ENCODE measurements at places on chromosomes 11 and 22. TPM values are rescaled to one million over a fixed set of nuclear protein-coding genes. Genes with fewer than 3 reads are reported as not detected.

The BLID gene
- not detected for total RNA-seq

- H3K27ac ChIP-seq = no peak overlapping the region
- H3K27me3 ChIP-seq = no peaks in the 10 kb centered on the region
- no peak for DNase-seq
- no peak overlapping the region for H3K4me3 ChIP-seq
- H3K4me1 ChIP-seq = no peaks in the 10 kb centered on the region
These were observed 30.9 kb downstream of the IGLL1 start for GRCh38 chr22:23549198-23549595.

GRCh38 chr11:71193431-71193830, 58.9 kb downstream of the SHANK2 start:
- H3K36me3 ChIP-seq = no peaks in the 10 kb centered on the region
- no peak overlapping the region for H3K27ac ChIP-seq
- no peaks in the 10 kb centered on the region for H3K27me3 ChIP-seq

DNA sequence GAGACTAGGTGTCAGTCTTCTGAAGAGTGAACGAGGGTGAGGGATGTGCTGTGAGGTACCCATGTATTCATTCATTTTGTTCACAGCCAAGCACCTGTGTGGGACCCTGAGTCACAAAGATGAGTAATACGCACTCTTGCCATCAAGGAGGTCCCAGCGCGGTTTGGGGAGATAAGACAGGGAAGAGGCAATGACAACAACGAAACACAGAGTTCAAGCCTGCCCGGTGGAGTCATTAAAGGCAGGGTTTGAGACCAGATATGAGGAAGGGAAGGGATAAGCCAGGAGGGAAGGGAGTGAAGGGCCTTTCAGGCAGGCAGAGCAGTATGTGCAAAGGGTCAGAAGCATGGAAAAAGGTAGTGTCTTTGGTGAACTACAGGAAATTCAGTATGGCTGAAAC, 4.6 kb downstream of the DCHS1 start:
- H3K27ac ChIP-seq = no peak overlapping the region
- DNase-seq = no peak

The PICK1 gene
- 1.2 TPM for total RNA-seq

GRCh38 chr11:118252688-118253087, 523 bp upstream of the MPZL3 start:
- DNase-seq = no peak
- no peaks in the 10 kb centered on the region for H3K36me3 ChIP-seq
- H3K4me1 ChIP-seq = no peaks in the 10 kb centered on the region
- no peaks in the 10 kb centered on the region for H3K27me3 ChIP-seq
- H3K4me3 ChIP-seq = peak overlapping the region; percentile 67

The HTR3A gene
- total RNA-seq = not detected

GRCh38 chr11:47731475-47731874, 16.3 kb upstream of the AGBL2 start:
- no peaks in the 10 kb centered on the region for H3K27me3 ChIP-seq
- no peaks in the 10 kb centered on the region for H3K4me1 ChIP-seq
- no peak for DNase-seq

DNA sequence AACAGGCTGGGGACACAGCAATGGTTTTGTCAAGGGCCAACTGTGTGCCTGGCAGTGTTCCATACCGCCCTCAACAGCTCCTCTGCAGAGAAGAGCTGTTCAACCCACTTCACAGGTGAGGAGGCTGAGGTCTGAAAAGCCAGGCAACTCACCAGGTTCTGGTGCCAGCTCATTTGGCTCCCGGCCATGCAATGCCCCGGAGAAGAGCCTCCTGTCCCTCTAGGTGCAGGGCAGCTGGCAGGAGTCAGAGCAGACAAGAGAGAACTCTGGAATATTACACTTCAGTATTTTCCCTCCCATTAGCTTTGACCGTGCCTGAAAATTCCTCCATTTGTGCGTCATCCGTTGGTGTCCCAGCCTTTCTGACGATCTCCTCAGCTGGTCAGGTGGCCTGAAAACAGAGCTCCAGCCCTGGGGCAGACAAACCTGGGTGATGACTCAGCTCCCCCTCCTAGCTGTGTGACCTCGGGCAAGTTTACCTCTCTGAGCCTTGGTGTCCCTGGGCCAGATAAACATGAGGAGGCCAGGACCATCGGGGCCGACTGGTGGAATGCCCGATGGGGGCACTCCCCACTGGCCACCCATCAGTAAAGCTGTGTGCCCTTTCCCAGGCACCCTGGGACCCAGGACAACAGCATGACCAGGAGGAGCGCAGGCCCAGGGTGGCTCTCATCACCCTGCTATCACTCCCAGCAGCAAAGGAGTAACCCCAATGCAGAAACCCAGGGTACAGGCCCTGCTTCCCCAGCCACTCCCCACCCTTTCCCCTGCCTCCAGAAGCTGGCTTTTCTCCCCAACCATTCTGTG, 9.6 kb upstream of the C1QTNF6 start:
- no peak overlapping the region for H3K4me3 ChIP-seq
- H3K36me3 ChIP-seq = no peaks in the 10 kb centered on the region

DNA sequence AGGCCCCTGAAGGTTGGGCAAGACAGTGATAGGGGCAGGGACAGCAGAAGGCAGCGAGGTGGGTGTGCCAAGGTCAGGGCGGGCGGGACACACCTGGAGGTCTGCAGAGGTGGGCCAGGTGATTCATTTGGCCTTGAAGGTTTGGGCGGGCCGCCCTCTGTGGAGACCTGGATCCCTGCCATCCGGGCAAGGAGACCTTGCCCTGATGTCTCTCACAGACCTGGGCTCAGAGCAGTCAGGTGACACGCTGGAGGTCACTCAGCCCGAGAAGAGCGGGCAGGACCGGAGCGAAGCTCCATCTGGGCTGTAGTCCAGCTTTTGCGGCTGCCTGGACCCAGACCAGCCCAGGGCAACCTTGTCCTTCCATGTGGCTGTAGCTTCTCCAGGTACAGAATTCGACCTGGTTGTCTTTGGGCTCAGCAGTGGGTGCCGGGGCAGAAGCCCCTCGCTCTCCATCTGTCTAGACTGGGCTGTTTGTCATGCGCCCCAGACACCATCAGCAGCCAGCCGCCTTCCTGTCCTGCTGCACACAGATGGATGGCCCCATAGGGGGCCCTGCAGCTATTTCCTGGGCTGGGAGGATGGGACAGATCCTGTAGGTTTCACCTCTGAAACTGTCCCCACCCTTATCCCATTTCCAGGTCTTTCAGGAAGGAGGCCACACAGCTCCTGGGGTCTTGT, 3.1 kb downstream of the MRGPRG start:
- peaks cover 4% of the 10 kb centered on the region for H3K27me3 ChIP-seq
- H3K27ac ChIP-seq = no peak overlapping the region
- DNase-seq = no peak
- no peaks in the 10 kb centered on the region for H3K36me3 ChIP-seq
- H3K4me3 ChIP-seq = no peak overlapping the region

DNA sequence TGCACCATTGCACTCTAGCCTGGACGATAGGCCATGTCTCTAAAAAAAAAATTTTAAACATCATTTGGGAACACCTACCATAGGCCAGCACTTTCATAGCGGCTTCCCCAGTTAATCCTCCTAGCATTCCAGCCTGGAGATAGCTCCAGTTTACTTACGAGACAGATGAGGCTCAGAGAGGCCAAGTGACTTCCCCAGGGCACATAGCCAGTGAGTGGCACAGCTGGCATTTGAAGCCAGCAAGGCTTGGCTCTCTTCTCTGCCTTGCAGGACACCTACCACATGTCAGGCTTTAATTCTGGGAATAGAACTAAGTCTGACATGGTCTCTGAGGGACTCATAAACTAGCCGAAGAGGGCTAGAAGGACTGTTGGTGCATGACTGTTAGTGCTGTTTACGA, 4.9 kb upstream of the TAGLN start:
- no peak overlapping the region for H3K4me3 ChIP-seq
- no peak for DNase-seq
- H3K36me3 ChIP-seq = no peaks in the 10 kb centered on the region
- H3K4me1 ChIP-seq = no peaks in the 10 kb centered on the region

DNA sequence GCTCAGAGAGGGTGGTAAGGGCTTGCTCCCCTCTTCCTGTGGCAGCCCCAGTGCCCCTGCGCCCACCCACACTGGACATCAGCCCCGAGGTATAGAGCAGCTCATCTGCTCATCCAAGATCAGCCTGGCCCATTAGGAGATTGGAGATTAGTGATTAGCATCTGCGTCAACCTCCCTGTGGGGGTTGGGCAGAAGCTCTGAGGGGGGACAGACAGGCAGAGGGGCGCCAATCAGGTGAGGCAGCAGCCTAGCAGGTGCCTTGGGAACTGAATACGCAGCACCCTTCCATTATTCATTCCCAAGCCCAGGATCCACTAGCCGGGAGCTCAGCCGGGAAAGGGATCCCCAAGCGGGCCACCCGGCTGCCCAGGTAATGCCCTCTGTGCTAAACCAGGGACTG, 11.0 kb downstream of the SMTN start:
- H3K36me3 ChIP-seq = peaks cover 27% of the 10 kb centered on the region
- no peaks in the 10 kb centered on the region for H3K4me1 ChIP-seq
- H3K4me3 ChIP-seq = no peak overlapping the region
- no peak for DNase-seq

The P2RX6 gene
- total RNA-seq = 11.3 TPM

GRCh38 chr11:126344141-126345080, 11.1 kb upstream of the ST3GAL4 start:
- no peak overlapping the region for H3K27ac ChIP-seq
- H3K4me1 ChIP-seq = peaks cover 32% of the 10 kb centered on the region
- no peaks in the 10 kb centered on the region for H3K36me3 ChIP-seq

DNA sequence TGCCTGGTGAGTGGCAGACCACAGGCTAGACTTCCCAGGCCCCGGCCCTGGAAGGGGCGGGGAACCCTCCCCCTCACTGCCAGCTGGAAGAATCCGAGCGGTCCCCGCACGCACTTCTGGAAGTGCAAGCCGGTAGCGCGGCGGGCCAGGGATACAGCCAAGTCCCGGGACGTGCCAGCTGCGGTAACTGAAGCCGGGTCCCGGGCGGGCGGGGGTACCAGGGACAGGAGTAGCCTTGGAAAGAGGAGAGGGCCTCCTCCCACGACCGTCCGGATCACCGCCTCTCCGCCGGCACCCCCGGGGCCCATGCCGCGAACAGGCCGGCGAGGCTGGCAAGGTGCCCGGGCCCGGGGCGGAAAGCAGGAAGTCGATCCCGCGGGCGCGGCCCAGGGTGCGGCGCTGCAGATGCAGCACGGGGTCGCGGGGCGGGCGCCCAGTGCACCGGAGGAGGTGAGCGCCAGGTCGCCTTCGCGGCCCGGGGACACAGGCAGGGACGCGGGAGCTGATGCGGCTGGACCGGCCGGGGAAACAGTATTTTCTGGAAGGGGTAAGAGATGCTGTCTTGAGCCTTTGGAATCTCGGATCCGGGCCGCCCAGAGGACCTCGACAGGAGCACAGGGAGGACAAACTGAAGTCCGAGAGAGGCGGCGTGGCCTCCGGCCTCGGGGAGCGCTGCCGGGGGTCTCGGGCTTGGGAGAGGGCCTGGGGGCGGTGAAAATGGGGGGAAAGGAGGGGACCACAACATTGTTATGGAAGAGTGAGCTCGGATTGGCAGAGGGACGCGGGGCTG, 783 bp upstream of the SLC35C1 start:
- H3K27ac ChIP-seq = no peak overlapping the region
- H3K4me1 ChIP-seq = no peaks in the 10 kb centered on the region
- 0 out of 2 replicates have a peak, but pooled peaks cover 4% of the 10 kb centered on the region for H3K27me3 ChIP-seq

- no peak overlapping the region for H3K4me3 ChIP-seq
- no peaks in the 10 kb centered on the region for H3K36me3 ChIP-seq
- no peak overlapping the region for H3K27ac ChIP-seq
- DNase-seq = peak; percentile 23
- no peaks in the 10 kb centered on the region for H3K4me1 ChIP-seq
- peaks cover 11% of the 10 kb centered on the region for H3K27me3 ChIP-seq
These were observed 618.0 kb downstream of the BRD1 start for GRCh38 chr22:49209452-49210195.

The RASGRP2 gene
- total RNA-seq = 0.42 TPM

DNA sequence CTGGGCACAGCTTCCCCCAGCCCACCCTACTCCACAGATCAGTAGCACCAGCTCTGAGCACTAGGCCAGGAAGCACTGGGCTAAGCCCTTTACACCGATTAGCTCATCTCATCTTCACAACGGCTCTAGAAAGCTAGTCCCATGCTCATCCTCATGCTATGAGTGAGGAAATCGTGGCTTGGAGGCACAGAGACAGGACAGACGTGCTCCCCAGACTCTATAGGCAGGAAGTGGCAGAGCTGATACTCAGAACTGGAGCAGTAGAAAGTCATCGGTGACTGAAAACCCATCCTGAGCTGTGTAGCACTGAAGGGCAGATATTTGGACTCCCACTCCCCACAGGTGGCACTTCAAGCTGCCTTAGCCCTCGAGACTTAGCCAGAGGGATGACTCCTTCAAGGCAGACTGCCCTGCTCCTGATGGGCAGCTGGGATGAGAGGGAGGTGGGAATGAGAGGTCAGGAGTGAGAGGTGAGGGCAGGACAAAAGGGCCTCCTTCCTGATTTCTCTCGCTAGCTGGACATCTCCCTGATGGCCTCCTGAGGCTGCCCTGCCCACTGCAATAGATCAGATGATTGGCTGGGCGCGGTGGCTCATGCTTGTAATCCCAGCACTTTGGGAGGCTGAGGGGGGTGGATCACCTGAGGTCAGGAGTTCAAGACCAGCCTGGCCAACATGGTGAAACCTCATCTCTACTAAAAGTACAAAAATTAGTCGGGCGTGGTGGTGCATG, 9.7 kb downstream of the CD5 start:
- no peak overlapping the region for H3K27ac ChIP-seq
- H3K36me3 ChIP-seq = no peaks in the 10 kb centered on the region
- no peak for DNase-seq
- no peaks in the 10 kb centered on the region for H3K27me3 ChIP-seq
- H3K4me3 ChIP-seq = no peak overlapping the region

DNA sequence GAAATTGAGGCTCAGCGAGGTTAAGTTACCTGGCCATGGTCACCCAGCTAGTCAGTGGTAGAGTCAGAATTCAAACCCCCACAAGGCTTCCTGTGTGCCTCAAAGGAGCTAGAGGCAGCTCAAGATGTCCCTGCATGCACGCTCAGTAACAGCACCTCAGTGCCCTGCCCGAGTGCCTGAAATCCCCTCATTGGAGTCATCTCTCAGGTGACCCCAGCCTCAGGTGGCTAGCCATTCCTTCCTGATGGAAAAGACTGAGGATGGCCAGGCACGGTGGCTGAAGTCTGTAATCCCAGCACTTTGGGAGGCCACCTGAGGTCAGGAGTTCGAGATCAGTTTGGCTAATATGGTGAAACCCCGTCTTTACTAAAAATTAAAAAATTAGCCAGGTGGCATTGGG, 36.9 kb downstream of the LIF start:
- no peak for DNase-seq
- peak overlapping the region; percentile 89 for H3K27ac ChIP-seq
- no peaks in the 10 kb centered on the region for H3K27me3 ChIP-seq
- no peaks in the 10 kb centered on the region for H3K36me3 ChIP-seq
- H3K4me3 ChIP-seq = no peak overlapping the region
- H3K4me1 ChIP-seq = peaks cover 62% of the 10 kb centered on the region

DNA sequence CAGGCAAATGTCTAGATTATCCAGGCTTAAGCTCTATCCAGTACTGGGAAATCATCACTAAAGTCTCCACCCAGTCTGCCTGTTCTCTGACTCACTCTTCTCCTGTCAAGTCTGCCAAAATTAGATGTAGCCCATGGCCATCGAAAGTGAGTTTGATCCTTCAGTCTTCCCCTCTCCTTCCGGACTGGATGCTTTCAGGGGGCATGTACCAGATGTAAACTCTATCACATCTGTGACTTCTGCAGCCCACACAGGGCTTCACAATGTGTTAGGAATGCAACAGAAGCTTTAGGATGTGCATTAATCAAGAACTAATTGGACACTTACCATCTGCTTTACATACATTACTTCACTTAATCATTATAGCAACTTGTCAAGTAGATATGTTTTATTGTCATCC, 12.3 kb downstream of the ME3 start:
- no peaks in the 10 kb centered on the region for H3K36me3 ChIP-seq
- H3K4me1 ChIP-seq = no peaks in the 10 kb centered on the region
- H3K4me3 ChIP-seq = no peak overlapping the region
